ENCODE measurements at places on chromosomes 1 and 21. TPM values are rescaled to one million over a fixed set of nuclear protein-coding genes. Genes with fewer than 3 reads are reported as not detected.

DNA sequence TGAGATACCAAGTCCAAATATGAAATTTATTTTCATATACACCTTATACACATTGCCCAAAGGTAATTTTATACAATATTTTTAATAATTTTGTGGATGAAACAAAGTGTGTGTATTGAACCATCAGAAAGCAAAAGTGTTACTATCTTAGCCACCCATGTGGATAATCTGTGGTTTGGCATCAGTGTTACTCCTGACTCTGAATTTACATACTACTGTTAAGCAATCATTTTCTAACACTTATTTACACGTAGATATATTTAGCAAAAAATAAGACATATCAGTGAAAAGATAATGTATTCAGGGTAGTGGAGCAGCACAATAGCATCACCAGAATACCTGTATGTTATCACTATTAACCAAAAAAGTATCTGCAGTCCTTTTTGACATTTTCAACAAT, 23.8 kb downstream of the DENND2D start:
- H3K4me3 ChIP-seq, result no peak overlapping the region
- no peaks in the 10 kb centered on the region for H3K27me3 ChIP-seq
- H3K4me1 ChIP-seq, result peaks cover 13% of the 10 kb centered on the region
- H3K36me3 ChIP-seq, result peaks cover 9% of the 10 kb centered on the region
- H3K27ac ChIP-seq, result no peak overlapping the region
- no peak for DNase-seq

The C1QC gene
- total RNA-seq, result 3.8 TPM

The ETS2 gene
- total RNA-seq, result 15.2 TPM

DNA sequence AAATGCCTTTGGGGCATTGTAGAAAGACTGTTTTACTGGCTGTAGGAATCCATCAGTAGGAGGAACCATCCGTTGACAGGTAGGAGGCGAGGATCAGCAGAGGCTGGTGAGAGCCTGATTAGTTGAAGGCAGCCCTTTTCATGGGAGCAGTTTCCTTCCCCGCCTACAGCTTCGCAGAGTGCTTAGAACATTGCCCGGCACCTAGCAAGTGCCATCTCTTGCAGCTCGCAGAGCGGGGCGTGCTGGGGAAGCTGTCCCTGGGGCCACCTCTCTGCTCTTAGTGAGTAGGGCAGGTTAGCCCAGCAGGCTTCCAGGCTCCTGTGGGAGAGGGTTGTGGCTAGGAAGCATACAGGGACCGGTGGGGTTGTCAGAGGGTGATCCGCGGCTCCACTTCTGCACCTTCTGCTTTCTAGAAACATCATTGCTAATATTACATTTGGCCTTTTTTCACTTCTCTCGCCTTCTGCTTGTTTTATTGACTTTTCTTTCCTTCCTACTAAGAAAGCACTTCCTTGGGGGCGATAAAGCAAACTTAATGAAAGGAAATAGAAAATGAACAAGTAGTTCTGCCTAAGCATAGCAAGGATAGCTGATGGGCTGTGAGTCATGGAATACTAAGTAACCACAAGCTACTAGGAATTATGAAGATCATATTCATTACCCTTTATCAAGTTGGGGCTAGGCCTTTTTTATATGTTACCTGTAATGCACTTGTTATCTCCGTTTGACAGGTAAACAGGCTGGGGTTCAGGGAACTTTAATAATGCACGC, 176.7 kb downstream of the GALNT2 start:
- no peak overlapping the region for H3K27ac ChIP-seq
- H3K27me3 ChIP-seq, result no peaks in the 10 kb centered on the region
- H3K4me3 ChIP-seq, result no peak overlapping the region
- H3K36me3 ChIP-seq, result peaks cover 12% of the 10 kb centered on the region
- no peak for DNase-seq
- H3K4me1 ChIP-seq, result no peaks in the 10 kb centered on the region

GRCh38 chr1:53572815-53573173, 113.6 kb downstream of the DMRTB1 start:
- no peaks in the 10 kb centered on the region for H3K36me3 ChIP-seq
- no peak for DNase-seq
- H3K27ac ChIP-seq, result no peak overlapping the region

- H3K4me3 ChIP-seq, result no peak overlapping the region
Measured at GRCh38 chr1:1620433-1621139, 5.3 kb downstream of the MIB2 start.

The TNFRSF18 gene
- total RNA-seq, result 8.6 TPM

The COL11A1 gene
- total RNA-seq, result not detected

DNA sequence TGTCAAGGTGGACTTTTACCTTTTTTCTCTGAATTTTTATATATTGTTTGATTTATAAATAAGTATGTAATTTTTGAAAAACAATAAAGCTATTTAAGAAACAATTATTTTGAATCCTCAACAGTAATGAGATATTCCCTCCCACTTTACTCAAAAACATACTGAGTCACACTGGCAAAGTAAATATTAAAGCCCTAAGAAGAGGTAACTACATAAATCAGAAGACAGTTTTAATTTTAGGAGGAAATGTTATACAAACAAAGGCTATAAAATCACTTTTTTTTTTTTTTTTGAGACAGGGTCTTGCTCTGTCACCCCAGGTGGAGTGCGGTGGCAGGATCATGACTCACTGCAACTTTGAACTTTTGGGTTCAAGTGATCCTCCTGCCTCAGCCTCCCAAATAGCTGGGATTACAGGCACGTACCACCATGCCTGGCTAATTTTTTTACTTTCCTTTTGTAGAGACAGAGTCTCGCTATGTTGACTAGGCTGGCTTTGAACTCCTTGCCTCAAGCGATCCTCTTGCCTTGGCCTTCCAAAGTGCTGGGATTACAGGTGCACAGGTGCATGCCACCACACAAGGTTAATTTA, 36.2 kb downstream of the ZSWIM5 start:
- no peaks in the 10 kb centered on the region for H3K36me3 ChIP-seq
- H3K27me3 ChIP-seq, result no peaks in the 10 kb centered on the region
- DNase-seq, result no peak
- H3K4me1 ChIP-seq, result no peaks in the 10 kb centered on the region

The RIMS3 gene
- total RNA-seq, result 2.3 TPM
